Stimulated activated CD8-positive, alpha-beta memory T cell treated with anti-CD3 and anti-CD28 coated beads, Interleukin-4, amount 100 ng/mL, for 48 hours (primary cell): ENCODE measurements at places on chromosomes 2 and 18.

GRCh38 chr18:23363865-23364570 is 89.1 kb upstream of the RIOK3 start:
- no peak for DNase-seq

DNA sequence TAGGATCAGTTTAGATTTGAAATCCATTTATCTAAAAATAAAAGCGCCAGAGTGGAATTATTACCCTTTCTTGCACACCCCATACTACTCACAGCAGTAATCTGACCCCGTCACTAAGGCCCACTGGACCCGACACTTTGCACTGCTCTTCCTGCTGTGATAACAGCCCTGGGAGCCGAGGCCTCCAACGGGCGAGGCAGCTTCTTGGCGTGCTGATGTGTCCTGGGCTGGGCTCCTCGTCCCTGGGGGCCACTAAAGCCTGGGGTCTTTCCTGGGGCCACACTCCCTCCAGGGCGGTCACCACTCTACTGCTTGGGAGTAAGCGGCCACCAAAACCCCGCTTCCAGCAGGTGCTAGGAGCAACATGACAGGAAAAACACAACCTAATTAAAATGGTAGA is 61.7 kb downstream of the ZAP70 start:
- no peak for DNase-seq

GRCh38 chr18:52228166-52228565 is 111.8 kb upstream of the DCC start:
- DNase-seq = no peak

DNA sequence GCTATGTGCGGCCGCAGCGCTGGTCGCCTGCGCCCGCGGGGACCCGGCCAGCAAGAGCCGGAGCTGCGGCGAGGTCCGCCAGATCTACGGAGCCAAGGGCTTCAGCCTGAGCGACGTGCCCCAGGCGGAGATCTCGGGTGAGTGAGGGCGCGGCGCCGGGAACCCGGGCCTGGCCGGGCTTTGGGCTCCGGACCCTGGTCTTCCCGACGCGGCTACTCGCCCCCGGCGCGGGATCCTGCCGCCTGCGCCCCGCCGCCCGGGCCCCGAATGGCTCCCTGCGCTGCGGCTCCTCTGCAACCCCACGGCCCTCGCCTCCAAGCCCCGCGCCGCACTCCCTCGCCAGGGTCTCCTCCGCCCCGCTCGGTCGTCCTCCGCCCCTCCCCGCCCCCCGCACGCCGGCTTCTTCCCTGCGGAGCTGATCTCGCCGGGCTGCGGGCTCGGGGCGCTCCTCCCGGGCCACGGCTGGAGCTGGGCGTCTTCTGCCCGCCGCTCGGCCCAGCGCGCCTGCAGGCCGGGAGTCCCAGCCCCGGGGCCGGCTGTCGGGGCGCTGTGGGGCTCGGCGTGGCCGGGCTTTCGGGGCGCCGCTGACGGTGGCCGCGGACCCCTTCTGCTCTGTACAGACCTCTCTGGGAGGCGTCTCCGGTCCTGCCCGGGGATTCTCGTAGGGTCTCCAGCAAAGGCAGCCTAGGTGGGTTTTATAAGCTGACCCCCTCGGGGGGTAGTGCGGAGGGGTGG is 652 bp downstream of the GPC1 start:
- DNase-seq = no peak

DNA sequence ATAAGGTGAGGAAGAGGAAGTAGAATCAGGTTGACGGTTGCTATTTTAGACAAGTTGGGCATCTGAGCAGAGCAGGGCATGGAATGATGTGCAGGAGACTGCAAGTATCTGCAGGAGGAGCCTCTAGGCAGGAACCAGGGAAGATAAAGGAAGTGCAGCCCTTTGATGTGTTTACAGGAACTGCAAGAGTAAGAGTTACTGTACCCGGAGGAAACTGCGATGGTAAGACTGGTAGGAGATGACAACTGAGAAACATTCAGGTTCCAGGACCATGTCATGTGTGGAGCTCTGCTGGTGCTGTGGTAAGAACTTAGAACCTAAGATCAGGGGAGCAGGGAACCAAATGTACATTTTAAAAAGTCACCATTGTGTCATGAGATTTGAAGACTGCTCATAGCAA is 134.3 kb upstream of the STON1 start:
- DNase-seq = no peak

DNA sequence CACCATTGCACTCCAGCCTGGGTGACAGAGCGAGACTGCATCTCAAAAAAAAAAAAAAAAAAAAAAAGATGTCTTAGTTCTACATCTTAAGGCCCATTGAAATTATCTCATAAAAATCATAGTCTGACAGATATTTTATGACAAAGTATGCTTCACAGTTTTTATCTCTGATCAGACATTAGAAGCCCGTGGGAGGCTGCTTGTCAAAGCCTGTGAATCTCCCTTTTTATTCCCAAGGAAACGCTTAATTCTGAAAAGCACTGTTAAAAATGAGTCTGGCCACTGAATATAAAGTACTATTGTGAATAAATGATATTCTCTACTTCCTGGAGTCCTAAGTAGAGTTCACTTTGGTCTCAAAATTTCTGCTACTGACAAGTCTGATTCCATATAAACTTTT is 71.1 kb downstream of the ZDBF2 start:
- no peak for DNase-seq

GRCh38 chr18:47877892-47878291 is 52.6 kb downstream of the SMAD2 start:
- no peak for DNase-seq

DNA sequence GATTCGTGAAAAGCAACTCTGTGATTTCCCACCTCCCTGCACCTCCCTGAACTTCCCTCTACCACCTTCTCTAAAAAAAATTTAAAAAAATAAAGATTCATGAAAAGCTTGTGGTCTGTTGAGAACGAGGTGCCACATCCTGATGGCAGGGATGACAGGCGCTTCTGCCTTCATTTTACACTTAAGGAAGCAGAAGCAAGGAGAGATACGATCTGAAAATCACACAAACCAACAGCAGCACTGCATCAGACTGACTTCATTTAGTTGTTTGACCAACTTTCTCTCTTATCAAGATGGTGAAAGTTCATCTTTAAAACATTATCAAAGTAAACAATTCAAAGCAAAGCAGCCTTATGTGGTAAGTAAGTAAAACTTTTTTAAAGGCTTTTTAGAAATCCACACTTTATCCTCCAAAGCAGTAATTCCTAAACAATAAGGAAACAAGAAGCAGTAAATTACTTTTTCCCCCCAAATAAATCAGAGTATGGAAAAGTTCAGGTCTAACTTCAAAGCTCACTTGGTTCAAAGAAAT is 15.5 kb downstream of the WDFY1 start:
- no peak for DNase-seq

GRCh38 chr18:11271954-11272353 is 122.6 kb upstream of the PIEZO2 start:
- DNase-seq = no peak

- no peak for DNase-seq
These were observed 66.8 kb upstream of the DNER start for GRCh38 chr2:229780856-229781773.

GRCh38 chr18:79394534-79395307 is 1.0 kb upstream of the NFATC1 start:
- DNase-seq = peak; percentile 83

- no peak for DNase-seq
These were observed 444.4 kb upstream of the HNRNPA3 start for GRCh38 chr2:176768185-176768584.

DNA sequence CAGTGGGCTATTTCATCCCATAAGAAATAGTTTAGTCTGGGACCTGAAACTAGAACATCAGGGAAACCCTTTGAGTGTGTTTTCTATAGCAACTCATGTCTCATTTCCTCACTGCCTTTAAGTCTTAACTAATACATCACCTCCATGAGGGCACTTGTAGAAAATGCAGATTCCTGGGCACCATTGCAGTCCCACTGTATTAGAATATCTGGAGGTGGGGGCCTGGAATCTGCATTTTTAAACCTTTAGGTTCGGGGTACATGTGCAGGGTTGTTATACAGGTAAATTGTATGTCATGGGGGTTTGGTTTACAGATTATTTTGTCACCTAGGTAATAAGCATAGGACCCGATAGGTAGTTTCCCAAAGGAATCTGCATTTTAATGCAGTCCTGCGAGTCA is 87.4 kb downstream of the ARHGEF33 start:
- no peak for DNase-seq

DNA sequence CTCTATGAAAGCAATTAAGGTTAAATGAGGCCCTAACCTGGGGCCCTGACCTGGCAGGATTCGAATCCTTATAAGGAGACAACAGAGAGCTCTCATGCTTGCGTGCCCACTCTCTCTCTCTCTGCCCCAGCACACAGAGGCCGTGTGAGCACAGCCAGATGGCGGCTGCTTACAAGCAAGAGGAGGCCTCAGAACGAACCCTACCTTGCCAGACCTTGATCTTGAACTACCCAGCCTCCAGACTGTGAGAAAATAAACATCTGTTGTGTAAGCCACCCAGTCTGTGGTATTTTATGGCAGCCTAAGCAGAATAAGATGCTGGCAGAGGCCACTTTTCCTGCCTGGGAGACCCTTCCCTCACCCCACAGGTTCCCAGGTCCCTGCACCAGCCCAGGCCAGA is 5.2 kb upstream of the UBE2F start:
- no peak for DNase-seq

DNA sequence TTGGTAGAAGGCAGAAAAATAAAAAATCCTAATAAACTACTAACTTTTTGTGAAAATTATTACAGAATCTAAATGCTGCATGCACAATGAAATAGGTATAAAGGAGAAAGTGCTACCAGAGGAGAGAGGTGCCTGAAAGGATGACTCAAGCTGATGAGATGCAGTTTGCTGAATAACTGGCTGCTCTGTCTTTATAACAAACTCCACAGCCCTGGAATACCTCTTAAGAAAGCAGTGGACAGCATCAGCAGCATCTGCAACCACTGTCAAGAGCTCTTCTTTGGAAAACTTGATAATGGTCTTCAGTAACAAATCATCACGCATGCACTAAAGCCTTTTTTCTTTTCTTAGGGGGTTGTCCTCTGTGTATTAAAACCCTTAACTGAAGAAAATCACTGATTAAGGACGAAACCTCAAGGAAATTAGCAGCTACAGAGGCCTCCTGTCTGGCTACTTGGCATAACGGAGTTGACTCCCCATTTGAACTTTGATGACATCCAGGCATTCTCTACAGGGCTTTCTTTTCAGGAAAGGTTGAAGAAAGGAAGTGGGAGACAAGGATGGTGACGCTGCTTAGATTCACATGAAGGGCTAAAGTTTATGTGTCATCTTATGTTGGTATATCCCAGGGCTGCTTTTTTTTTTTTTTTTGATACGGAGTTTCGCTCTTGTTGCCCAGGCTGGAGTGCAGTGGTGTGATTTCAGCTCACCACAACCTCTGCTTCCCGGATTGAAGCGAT is 28.8 kb downstream of the WDFY1 start:
- no peak for DNase-seq

- DNase-seq = no peak
These were observed 3.0 kb downstream of the EML6 start for GRCh38 chr2:54726431-54726830.

DNA sequence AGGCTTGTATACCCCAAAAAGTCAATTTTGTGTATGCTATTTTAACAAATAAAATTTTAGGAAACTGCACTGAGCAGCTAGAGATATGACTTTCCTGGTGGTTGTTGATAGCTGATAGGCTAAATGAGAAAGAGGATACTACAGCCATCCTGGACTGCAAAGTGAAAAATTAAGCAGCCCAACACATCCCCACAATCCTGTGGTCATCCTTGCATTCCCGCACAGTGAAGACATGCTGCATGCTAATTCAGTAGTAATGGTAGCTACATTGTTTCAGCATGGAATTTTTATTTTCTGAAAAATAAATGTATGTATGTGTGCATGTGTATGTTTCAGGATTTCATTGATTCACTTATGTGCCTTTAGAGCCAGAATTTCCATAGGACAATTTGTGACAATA is 124.2 kb upstream of the CCDC68 start:
- no peak for DNase-seq

DNA sequence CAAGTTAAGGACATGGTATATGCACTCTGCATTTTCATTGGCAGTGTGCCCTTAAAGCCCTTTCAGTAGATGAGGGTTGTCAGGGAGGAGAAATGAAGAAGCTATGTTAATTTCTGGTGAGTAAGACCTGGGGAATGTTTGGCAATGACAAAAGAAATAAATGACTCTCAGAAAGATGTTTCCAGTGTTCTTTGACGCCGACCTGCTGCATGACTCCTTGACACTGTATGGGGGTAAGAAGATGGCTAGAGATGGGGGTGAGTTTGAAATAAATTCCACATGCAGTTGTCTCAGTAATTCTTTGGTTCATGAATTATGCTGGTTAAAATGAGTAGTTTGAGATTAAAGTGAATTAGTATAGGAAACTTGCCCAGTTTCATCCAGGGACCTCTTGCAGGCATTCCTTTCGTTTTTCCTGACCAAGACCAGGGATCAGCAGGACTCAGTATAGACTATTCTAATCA is 5.9 kb downstream of the CCDC121 start:
- no peak for DNase-seq

DNA sequence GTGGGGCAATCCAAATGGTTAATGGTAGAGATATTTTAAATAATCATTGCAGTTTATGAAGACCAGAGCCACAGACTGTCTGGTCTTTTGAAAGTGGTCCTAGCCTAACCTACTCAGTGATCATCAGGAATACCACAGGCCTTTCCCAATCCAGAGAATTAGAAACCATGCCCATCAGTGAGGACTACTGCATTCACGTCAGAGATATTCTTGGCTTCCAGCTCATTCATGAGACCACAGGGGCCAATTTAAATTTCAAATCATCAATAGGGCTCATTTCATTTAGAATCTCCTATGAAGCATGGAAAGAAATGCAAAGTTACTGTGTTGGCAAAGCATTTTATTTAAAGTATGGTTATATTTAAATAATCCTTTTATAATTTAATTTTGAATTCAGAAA is 362.3 kb upstream of the KCNJ3 start:
- DNase-seq = no peak

GRCh38 chr18:63980027-63980426 is 10.1 kb downstream of the SERPINB8 start:
- DNase-seq = no peak

DNA sequence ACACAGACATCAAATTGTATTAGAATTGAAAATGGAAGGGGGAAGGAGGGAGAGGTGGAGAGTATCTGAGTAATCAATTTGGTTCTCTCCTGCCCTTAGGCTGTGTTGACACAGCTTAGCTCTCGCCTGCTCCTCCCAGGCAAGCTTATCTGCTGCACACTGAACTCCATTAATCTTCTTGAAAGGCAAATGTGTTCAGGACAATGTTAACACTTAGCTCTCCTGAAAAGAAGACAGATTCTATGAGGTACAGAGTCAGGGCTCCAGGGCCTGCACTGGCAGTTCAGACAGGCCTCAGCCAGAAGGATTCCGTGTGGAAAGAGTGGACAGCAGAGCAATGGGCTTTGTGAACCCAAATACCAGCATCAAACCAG is 430.0 kb upstream of the TNP1 start:
- DNase-seq = no peak

DNA sequence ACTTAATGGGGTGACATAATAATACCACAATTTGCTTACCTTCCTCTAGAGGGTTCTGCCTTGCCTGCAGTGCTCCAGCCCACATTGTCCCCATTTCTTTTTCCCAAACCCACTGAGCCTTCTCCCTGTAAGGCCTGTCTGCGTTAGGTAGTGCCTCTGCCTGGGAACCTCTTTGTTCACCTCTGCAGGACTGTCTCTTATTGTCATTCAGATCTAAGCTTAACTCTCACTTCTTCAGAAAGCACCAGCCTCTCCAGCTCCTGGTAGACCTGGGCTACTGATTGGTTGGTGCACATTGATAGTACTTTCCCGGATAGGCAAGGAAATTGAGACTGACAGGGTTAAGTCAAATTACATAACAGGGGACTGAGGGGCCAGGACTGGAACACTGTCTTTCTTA is 49.1 kb downstream of the CCDC85A start:
- no peak for DNase-seq
